CD14-positive monocyte (primary cell): ENCODE measurements at places on chromosomes 13 and 19.

DNA sequence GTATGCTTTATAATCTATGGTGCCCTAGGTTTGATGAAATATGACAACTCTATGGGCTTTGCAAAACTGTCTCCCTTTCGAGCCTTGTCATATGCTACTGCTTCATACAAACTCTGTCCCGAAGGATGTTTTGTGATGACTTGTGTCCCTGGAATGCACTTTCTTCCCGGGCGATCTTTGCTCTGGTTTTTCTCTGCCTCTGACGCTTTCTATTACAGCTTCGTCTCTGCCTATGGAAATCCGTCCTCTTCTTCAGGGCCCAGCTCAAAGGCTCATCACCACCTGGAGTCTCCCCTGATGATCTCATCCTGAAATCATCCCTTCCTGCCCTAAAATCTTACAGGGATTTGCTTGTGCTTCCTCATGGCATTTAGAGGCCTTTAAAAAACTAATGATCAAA, 191.5 kb upstream of the KL start:
- no peak for DNase-seq

DNA sequence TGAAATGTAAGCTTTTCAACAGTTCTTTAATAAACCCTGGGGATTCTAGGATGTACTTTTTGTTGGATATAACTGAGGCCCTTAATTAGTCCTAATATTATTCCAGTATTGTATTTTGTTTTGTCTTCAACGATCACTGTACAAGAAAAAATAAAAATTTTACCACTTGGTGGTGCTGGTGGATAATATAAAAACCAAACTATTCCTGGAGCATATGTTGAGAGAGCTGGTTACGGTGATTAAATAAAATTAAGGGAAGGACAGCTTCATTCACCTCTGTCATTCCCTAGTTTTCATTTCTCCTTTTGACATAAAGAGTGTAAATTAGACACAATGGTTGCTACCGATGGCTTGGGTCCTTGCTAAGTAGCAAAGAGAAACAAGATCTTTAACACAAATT, 598.6 kb upstream of the PCDH20 start:
- no peak for DNase-seq

GRCh38 chr13:35283856-35284255, 192.6 kb downstream of the MAB21L1 start:
- DNase-seq = no peak

DNA sequence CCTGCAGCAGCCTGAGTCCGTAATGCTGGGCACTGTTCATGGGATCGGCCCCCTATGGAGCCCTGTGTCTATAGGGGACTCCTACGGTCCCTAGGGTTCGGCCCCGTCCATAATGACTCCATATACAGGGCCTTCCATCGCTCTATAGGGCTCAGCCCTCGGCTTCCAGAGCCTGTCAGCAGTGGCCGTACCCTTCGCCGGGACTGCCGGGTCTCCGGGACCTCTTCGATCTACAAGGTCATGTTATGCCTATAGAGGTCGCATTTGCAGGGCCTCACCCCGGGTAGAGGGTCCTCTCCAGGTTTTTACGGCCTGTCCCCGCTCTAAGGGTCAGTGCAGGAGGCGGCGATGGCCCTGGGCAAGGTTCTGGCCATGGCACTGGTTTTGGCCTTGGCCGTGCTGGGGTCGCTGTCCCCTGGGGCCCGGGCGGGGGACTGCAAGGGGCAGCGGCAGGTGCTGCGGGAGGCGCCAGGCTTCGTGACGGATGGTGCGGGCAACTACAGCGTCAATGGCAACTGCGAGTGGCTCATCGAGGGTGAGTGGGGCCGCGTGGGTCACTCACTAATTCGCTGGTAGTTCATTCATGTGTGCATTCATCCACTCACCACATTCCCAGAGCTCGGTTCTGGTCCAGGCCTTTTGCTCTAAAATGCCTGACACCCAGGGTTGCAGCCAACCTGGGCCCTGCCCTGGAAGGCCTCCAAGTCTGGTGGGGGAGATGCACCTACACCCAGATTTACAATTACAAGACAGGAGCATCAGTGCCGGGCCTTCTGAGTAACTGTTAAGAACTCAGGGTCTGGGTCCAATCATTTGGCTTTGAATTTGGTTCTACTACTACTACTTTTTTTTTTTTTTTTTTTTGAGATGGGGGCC, 699 bp downstream of the MEGF8 start:
- peak; percentile 33 for DNase-seq

DNA sequence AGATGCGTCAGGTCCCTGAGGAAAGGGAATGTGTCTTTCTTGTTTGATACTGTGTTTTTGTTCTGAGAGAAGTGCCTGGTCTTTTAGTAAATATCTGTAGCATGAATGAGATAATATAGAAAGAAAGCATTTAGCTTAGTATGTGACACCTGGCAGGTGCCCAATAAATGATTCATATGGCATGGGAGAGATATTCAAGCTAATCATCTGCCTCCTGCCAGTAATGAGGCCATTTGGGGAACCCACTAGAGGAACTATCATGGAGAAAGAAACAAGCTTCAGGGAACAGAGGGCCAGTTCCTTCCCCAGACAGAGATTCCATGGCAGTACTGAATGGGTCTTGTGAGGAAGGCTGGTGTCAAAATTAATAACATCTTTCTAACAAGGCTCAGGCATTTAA, 603.9 kb downstream of the DCT start:
- no peak for DNase-seq

DNA sequence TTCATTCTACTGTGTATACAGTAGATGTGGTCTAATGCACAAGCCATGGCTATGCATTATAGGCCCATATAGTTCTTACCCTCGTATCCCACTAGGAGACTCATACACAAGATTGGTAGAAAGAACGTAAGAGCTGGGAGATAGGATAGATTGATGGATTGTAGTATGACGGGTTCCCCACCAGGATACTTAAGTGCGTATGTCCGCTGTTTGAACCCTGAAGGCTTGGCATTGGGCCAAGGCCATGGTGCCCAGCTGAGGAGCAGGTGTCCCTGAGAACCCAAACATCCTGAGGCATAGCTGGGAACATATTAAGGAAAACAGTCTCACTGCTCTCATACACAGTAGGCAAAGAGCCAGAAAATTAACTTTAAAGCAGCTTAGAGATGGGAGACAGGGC, 617.5 kb upstream of the KLF12 start:
- DNase-seq = no peak

- no peak for DNase-seq
Observed at GRCh38 chr19:42193706-42194105, 23.8 kb downstream of the DEDD2 start.

- no peak for DNase-seq
Observed at GRCh38 chr13:28447989-28448388, 46.9 kb downstream of the FLT1 start.

- no peak for DNase-seq
Observed at GRCh38 chr13:25489238-25489637, 117.5 kb downstream of the ATP8A2 start.

DNA sequence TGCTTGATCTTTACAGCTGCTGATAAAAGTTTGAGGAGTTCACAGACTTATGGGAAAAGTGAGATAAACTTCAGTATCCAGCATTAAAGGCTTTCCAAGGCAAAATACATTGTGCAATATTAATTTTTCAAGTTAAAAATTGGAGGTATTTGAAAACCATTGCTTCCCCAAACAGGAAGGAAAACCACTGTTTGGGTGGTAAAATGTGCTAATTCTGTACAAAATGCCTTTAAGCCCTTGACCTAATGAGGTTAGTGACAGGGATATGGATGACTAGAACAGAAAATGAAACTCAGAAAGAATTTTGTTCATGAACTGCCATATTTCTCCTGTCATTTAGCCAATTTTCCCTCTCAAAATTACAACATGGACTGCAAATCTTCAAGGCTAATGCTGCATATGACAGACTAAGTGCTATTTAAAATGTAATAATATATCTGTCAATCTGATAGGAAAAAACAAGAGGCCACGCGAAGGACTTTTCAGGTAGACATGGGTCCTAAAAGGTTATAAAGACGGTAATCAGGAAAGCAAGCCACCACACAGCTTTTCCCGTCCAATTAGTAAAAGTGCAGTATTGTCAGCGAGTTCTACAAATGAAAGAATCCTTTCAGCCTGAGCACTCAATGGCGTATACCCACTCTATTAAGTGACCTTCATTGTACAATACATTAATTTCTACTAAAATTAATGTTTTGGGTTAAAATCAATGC, 212.8 kb downstream of the ENOX1 start:
- no peak for DNase-seq

DNA sequence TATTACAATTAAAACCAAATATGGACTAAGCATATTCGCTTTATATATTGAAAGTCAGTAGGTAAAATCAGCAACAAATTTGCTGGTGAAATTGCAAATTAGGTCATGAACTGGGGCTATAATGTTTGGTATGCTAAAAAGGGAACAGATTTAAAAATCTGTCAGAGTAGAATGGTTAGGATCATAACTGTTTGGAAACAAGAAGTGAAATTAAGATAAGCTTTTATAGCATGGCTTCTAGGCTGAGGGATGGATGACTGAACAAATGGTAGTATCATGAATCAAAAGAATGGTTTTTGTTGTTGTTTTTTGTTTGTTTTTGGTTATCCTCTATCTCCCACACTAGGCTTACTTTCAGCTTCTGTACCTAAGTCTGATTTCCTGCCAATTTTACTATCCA, 1090.4 kb downstream of the PCDH9 start:
- DNase-seq = no peak

GRCh38 chr13:59444210-59444857, 719.4 kb downstream of the DIAPH3 start:
- DNase-seq = no peak

DNA sequence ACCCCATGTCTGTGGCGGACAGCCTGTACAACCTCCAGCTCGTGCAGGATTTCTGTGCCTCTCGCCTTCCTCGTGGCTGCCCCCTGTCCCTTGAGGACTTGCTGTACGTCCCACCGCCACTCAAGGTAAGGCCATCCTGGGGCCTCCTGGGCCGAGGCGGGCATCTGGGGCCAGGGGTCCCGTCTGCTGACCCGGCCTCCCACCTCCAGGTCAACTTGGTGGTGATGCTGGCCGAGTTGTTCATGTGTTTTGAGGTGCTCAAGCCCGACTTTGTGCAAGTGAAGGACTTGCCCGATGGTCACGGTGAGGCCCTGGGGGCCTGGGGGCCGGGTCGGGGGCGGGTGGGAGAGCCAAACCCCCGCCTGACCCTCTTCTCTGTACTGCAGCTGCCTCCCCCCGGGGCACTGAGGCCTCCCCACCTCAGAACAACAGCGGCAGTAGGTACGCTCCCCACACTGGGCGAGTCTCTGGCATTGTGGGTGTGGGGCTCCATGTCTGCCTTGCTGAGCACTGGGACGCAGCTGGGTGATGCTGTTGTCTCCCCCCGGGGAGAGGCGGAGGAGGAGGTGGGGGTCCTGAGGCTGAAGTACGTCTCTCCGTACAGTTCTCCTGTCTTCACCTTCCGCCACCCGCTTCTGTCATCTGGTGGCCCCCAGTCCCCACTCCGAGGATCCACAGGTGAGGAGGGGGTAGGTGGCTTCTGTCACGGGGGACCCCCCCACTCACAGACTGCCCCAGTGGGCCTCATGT, 15.0 kb downstream of the CAMSAP3 start:
- no peak for DNase-seq

DNA sequence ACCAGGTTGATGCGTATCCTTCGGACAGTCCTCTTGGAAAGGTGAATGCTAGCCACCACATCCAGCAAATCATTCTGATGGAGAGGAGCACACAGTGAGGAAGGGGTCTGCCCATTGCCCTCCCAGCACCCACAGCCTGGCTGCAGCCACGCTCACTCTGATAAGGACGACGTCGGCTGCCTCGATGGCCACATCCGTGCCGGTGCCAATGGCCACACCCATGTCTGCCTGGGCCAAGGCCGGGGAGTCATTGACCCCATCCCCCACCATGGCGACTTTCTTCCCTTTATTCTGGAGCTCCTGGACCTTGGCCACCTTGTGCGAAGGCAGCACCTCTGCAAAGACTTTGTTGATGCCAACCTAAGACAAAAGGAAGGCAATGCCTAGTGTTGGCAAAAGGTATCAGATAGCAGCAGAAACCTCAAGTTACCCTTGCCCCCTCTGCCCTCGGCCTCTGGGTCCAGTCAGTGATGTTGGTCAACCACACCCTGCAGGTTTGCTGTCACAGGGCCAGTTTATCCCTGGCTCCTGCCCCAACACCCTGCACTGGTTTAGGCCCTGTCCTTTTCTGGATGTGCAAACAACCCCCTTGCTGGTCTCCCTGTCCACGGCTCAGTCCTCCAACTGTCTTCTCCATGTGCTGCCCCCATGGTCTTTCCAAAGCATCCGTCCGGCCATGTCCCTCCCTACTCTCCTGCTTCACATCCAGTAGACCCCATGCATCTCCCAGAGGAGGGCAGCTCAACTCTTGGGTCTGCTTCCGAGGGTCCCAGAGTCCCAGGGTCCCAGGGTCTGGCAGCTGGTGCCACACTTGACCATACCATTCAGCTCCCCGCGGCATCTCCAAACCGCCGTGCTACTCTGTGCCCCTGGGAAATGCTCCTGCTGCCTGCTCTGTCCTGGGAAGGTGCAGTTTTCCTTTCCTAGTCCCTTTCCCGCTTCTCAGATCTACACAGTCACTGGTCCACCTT, 73.6 kb downstream of the ATP7B start:
- no peak for DNase-seq

- DNase-seq = peak; percentile 68
Observed at GRCh38 chr13:51832471-51833152, 12.4 kb downstream of the TMEM272 start.

GRCh38 chr13:39847336-39847735, 191.9 kb downstream of the COG6 start:
- no peak for DNase-seq

DNA sequence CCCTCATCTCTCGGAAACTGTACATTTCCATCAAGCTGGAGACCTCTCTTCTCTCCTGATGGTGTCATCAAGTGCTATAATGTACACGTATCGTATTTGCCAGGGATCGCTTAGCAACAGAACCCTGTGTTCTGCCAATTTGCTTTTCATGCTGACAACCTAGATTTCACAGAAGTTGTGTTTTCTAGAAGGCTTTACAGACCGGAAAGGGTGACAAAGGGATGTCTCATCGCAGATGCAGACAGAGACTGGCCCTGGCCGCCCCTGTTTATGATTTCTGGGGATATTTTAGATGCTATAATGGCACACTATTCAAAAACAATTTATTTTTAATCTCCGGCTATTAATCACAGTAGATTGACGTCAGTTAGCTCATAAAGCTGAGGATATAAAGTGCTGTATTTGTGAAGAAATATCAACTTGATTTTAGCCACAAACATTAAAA, 291.4 kb downstream of the IRS2 start:
- DNase-seq = no peak

- no peak for DNase-seq
Observed at GRCh38 chr13:112603641-112604225, 15.8 kb upstream of the TUBGCP3 start.

- no peak for DNase-seq
Observed at GRCh38 chr13:28438598-28439334, 56.2 kb downstream of the FLT1 start.

GRCh38 chr19:55676889-55677505, 2.0 kb downstream of the EPN1 start:
- DNase-seq = no peak

DNA sequence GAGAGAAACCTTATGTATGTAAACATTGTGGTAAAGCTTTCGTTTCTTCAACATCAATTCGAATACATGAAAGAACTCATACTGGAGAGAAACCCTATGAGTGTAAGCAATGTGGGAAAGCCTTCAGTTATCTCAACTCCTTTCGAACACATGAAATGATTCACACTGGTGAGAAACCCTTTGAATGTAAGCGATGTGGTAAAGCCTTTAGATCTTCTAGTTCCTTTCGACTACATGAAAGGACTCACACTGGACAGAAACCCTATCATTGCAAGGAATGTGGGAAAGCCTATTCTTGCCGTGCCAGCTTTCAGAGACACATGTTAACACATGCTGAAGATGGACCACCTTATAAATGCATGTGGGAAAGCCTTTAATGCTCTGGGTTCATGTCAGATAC, 24.7 kb downstream of the ZNF136 start:
- DNase-seq = no peak

- DNase-seq = no peak
Observed at GRCh38 chr13:32629866-32630265, 43.6 kb downstream of the PDS5B start.
